ENCODE measurements at places on chromosomes 2 and 18.

- no peak for DNase-seq
These were observed 10.2 kb downstream of the TMEM17 start for GRCh38 chr2:62495761-62496160.

DNA sequence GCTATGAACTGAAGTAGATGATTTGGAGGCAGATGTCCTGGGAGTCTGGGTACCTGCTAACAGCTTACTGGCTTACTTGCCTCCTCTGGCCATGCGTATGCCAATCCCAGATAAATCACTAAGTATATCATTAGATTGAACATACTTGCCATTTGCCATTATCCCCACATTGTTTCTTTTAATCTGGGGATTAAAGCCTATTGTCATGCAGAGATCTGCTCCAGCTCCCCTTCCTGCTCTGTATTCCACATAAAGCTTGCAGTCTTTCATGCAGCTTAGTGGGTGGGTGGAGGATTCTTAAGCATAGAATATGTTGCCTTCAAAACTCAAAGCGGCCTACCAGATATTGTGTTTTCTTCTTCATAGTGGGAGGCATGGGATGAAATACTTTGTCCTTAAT lies 311.8 kb upstream of the MMADHC start:
- DNase-seq: no peak

DNA sequence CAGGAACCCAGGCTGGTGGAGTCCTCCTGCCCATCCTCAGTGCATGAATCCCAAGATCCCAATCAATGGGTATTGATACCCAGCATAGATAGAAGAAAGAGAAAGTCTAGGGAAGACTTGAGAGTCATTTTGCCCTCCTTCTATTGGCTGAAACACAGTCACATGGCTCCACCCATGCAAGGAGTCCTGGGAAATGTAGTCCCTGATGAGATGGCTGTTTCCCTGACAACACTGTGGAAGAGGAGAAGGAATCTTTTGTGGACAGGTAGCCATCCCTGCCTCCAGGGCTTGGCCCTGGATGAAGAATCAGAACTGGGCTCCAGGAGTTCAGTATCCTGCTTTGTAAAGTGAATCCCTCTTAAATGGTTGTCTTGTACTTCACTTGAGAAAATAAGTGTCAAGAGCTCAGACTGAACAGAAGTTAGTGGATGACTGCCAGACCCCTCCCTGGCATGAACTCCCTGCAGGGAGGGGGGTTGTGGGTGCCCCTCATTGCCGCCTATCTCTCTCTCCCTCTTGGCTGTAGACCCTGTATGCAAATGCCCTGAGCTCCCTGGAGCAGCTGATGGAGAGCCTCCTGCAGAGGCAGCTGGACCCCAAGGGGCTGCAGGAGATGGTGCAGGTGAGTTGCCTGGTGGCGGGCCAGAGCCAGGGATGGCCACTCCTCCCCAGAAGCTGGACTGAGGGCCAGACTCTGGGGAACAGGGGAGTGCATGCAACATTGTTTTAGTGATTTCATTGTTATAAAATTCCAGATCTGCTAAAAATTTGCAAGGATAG lies 36.1 kb downstream of the MROH2A start:
- DNase-seq: no peak

GRCh38 chr2:171547256-171547655 lies 25.0 kb downstream of the CYBRD1 start:
- DNase-seq: no peak

GRCh38 chr18:59902131-59902992 lies 2.6 kb downstream of the PMAIP1 start:
- DNase-seq: no peak

GRCh38 chr2:239666855-239667376 lies 266.1 kb upstream of the HDAC4 start:
- no peak for DNase-seq

GRCh38 chr2:136517716-136518115 lies 247.6 kb upstream of the THSD7B start:
- no peak for DNase-seq

GRCh38 chr2:27946530-27947060 lies 56.1 kb downstream of the BABAM2 start:
- no peak for DNase-seq

- no peak for DNase-seq
These were observed 143.2 kb upstream of the KYNU start for GRCh38 chr2:142734231-142734630.

GRCh38 chr2:134119117-134119712 lies 134.7 kb upstream of the MGAT5 start:
- no peak for DNase-seq

- DNase-seq: no peak
These were observed 101.7 kb downstream of the STK39 start for GRCh38 chr2:168145426-168146310.

- DNase-seq: no peak
These were observed 302.0 kb upstream of the CCDC68 start for GRCh38 chr18:55261253-55261652.

DNA sequence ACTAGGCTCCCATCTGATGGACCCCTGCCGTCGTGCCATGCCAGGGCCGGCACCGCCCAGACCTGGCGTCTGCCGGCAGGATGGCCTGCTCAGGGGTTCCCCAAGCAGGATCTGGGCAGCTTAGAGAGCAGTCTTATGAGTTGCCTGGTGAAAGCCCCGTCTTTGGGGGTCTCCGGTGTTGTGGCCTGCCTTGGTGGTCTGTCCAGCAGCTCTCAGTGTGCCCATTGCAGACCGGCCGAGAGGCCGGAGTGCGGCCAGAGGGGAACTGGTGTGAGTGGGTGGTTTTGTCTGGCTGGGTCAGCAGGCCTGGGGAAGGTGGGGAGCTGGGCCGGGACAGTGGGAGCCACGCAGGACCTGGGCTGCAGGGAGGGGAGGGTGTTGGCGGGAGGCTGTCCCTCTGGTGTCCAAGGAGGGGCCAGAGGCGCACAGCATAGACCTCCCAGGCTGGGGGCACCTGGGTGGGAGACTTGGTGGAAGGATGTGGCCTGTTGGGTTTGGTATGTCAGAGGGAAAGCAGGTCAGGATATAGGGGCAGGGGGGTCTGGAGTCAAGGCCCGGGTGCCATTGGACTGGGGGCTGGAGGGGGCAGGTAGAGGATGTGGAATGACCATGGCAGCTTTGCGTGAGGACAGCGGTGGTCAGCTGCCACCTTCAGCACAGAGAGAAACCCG lies 16.5 kb downstream of the GPC1 start:
- DNase-seq: no peak

GRCh38 chr2:142758973-142759372 lies 118.5 kb upstream of the KYNU start:
- DNase-seq: no peak

DNA sequence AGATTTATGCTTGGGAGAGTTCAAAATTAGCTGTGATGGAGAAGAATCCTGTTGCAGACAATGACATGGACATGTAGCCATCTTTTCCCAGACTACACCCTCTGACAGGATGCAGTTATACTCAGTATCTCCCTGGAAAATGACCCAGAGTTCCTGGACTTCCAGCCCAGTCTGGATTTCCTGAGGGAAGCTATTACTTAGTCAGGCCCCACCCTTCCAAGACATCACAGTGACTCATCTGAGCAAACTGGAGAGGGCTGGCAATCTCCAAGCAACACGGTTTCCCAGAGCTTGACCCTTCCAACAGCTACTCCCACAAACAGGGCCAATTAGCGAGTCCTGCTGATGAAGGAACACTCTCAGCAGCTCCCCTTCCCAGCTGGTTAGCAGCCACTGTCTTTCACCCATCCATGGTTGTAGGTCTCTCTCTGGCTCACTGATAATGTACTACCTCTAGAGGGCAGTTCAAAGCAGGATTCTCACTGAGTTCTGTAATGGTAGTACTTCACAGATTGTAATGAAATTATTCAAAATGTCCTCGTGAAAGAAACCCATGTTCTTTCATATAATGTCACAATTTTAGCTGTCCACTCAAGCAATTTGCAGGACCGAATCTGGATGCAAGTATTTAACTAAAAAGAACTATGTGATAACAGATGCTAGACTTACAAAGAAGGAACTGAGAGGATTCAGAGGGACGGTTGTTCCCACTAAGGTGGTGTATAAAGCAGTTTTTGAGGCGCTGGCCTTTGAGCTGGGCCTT lies 110.2 kb downstream of the MDH1 start:
- DNase-seq: no peak

- no peak for DNase-seq
These were observed 129.0 kb downstream of the GPD2 start for GRCh38 chr2:156565066-156565710.

DNA sequence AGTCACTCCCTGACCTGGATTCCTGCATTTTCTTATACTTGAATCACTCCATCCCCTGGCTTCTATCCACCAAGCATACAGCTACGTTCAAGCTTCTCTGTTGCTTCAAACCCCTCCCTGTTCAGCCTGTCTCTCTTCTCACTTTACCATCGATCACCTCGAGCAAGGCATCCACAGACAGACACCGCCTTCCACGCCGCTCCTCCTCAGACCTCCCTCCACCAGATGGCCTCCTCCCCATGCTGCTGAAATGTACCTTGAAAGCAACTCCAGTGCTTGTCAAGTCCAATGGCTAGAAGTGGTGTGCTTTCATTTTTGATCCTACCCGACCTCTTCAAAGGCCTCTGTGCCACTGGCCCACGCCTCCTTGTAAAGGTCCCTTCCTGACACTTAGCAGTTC lies 131.3 kb upstream of the ACAA2 start:
- no peak for DNase-seq

GRCh38 chr2:224162122-224162521 lies 123.0 kb upstream of the SERPINE2 start:
- no peak for DNase-seq

- no peak for DNase-seq
These were observed 120.9 kb downstream of the MMADHC start for GRCh38 chr2:149466635-149467034.

DNA sequence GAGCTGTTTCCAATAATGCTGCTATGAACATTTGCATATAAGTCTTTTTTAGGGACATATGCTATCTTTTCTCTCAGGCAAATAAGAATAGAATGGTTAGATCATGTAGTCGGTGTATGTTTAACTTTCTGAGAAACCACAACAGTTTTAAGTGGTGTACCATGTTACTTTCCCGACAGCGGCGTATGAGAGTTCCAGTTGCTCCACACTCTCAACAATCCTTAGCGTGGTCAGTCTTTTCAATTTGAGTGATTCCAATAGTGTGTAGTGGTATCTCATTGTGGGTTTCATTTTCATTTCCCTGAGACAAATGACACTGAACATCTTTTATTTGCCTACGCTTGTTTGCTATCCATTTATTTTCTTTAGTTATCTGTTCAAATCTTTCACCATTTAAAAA lies 149.5 kb downstream of the ACOXL start:
- DNase-seq: no peak

DNA sequence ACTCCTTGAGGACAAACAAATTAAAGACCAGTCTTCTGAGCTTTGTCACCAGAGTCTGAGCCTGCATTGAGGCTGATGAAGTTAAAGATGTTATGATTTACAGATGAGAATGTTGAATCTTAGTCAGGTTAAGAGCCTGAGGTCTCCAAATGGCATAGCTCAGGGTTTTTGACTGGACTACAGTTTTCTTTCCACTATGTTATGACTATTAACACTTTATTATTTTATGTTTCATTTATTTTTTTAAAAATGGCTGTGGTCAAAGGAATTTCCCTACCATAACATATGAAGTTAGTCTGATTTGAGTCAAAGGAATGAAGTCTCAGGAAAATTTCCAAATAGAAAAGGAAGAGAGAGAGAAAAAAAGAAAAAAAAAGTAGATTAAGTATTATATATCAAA lies 39.7 kb upstream of the CWC22 start:
- no peak for DNase-seq

DNA sequence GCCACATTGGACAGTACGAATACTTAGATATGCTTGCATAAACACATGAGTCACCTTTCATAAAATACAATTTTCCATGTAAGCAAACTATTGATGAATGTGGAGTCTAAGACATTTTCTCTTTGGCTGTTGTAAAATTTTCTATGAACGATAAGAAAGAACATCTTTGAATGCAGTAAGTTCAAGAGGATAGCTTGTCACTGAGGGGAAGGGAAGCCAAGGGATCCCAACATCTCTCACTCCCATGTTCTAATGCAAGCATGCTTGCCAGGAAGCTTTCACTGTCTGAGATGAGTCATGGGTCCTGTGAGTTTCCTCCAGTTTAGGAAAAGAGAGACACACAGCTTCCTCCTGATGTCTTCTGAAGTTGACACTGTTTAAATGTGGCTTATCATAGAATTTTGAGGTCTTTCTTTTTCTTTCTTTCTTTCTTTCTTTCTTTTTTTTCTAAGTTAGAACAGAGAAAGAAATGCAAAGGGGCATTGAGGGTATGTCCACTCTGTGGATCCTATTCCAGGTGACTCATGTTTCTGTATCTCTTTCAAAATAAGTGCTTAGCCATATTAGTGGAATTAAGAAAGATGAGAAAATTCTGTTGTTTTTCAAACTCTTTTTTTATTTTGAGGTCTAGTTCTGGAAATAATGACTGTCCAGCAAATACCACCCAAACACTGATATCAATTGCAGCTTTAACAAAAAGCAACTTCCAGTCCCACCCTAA lies 146.6 kb downstream of the RDH14 start:
- DNase-seq: no peak
